ENCODE measurements at places on chromosomes 2 and 18. TPM values are rescaled to one million over a fixed set of nuclear protein-coding genes. Genes with fewer than 3 reads are reported as not detected.

TXNDC2 gene
- 0.28 TPM for total RNA-seq

- no peak overlapping the region for H3K27ac ChIP-seq
- DNase-seq = no peak
- H3K36me3 ChIP-seq = peaks cover 72% of the 10 kb centered on the region
- H3K27me3 ChIP-seq = no peaks in the 10 kb centered on the region
Observed at GRCh38 chr2:231795525-231796327, 9.5 kb downstream of the COPS7B start.

DNA sequence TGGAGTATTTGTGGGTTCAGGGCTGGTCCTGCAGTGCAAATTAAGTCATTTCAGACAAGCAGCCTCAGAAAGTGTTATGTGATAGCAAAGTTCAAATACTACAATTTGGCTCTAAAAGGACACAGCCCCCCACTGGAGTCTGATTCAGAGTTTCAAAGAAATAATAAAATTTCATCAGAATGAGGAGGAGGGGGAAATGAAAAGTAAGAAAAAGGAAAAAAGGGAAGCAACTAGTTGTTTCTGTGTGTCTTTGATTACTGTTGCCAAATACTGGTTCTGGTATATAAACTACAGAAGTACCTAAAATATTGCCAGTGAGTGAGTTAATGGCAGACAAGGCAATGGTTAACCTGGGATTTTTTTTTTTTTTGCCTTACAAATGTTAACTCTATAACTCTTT lies 773.9 kb downstream of the BCL11A start:
- no peak overlapping the region for H3K4me3 ChIP-seq
- DNase-seq = no peak
- no peaks in the 10 kb centered on the region for H3K27me3 ChIP-seq

VIL1 gene
- 4.2 TPM for total RNA-seq

DCC gene
- total RNA-seq = 0.35 TPM

DNA sequence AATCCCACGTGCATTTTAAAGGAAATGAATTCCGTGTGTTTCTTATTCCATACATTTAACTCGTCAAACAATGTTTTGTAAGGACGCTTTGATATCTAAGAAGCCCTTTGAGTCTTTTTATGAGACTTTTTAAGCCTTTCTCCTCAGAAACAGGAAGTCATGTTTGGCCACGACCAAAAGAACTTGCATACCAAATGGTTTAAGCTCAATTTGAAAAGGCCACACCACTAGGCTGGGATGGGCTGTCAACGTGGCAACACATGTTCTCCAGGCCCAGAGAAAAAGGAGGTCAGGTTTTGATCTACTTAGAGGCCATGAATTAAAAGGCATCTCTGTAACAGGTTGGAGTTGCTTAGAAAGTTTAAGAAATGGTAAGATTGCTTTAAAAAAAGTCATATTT lies 441.8 kb downstream of the CMPK2 start:
- no peak overlapping the region for H3K4me3 ChIP-seq
- no peak overlapping the region for H3K27ac ChIP-seq
- no peak for DNase-seq
- no peaks in the 10 kb centered on the region for H3K36me3 ChIP-seq
- no peaks in the 10 kb centered on the region for H3K27me3 ChIP-seq

DNA sequence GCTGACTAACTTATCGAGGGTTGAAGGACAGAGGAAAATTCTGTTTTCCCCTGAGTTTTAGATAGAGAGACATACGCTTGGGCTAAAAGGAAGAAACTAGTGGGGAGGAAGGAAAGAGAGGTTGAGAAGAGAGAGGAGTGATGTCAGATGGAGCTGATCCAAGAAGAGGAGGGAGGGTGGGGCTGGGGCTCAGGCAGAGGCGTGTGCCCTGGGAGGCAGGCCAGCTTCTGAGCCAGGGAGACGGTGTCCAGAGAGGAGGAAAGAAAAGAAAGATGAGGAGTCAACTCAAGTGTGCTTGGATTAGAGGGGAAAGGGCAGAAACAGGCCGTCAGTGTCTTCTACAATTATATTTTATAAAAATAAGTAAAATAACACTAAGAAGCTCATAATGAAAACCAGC lies 56.2 kb downstream of the EMILIN2 start:
- H3K4me3 ChIP-seq = no peak overlapping the region
- H3K36me3 ChIP-seq = peaks cover 5% of the 10 kb centered on the region
- DNase-seq = no peak
- H3K27me3 ChIP-seq = no peaks in the 10 kb centered on the region

DCDC2C gene
- not detected for total RNA-seq

GRCh38 chr2:145851730-145852129 lies 1331.8 kb upstream of the ZEB2 start:
- no peak for DNase-seq
- H3K36me3 ChIP-seq = no peaks in the 10 kb centered on the region
- no peak overlapping the region for H3K4me3 ChIP-seq
- no peak overlapping the region for H3K27ac ChIP-seq
- no peaks in the 10 kb centered on the region for H3K4me1 ChIP-seq

DAPL1 gene
- total RNA-seq = not detected

- H3K4me3 ChIP-seq = no peak overlapping the region
- H3K27me3 ChIP-seq = no peaks in the 10 kb centered on the region
- DNase-seq = peak; percentile 91
- no peaks in the 10 kb centered on the region for H3K4me1 ChIP-seq
- no peaks in the 10 kb centered on the region for H3K36me3 ChIP-seq
Observed at GRCh38 chr2:134460583-134460998, 206.7 kb downstream of the MGAT5 start.

FSHR gene
- total RNA-seq = not detected

DNA sequence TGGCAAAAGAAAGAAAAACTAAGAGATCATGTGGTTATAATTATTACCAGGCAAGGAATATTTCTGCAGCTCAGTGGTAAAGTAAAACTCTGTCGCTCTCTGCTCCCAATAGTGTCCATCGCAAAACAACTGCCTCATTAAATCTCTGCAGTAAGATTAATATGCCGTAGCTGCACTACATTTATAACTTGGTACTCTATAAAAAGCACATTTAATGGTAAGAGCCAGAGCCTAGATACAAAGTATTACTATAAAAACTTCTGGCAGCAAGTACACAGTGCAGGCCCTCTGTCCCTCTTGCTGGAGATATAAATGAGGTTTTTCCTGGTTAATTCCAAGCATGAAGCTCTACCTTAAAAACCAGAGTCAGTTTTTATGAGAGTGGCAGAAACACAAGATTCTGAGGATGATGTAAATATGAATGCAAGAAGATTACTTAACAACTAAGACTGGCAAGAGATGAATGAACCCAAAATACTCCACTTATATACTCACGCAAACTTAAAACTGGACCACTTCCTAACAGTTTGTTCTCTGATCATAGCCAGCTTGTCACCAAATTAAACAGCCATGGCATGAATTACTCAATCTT lies 25.5 kb downstream of the ZNF521 start:
- H3K27ac ChIP-seq = no peak overlapping the region
- H3K4me3 ChIP-seq = no peak overlapping the region
- no peaks in the 10 kb centered on the region for H3K27me3 ChIP-seq
- H3K4me1 ChIP-seq = peaks cover 5% of the 10 kb centered on the region
- no peaks in the 10 kb centered on the region for H3K36me3 ChIP-seq

- H3K4me3 ChIP-seq = no peak overlapping the region
- DNase-seq = no peak
- H3K4me1 ChIP-seq = no peaks in the 10 kb centered on the region
- no peak overlapping the region for H3K27ac ChIP-seq
- no peaks in the 10 kb centered on the region for H3K27me3 ChIP-seq
Observed at GRCh38 chr2:151085181-151085611, 176.5 kb downstream of the RBM43 start.

- H3K36me3 ChIP-seq = no peaks in the 10 kb centered on the region
- no peaks in the 10 kb centered on the region for H3K27me3 ChIP-seq
- no peak for DNase-seq
Observed at GRCh38 chr18:34707670-34708069, 2.4 kb upstream of the DTNA start.

ZNF407 gene
- 8.2 TPM for total RNA-seq

TEKT4 gene
- not detected for total RNA-seq

BCL11A gene
- 92.7 TPM for total RNA-seq

DNA sequence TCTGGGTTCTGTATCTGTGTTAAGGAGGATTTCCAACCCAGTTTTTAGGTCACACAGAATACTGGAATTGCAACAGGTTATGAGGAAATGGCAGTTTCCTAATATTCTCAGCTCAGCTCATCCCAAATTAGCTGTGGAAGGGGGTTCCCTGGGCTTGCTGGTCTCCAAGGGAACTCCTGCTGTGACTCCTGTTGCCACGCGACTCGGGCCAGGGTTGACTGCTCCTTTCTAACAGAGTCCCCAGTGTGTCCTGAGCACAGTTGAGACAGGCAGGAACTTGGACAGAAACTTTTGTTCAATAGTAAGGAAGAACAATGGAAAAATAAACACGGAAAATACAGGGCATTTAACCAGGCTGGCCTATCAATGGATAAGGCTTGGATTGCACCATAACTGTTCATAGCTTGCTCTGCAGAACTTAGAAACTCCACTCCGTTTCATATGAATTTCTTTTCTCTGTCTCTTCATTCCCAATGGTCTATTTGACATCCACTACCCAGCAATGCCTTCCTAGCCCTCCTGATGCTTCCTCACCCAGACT lies 3.8 kb upstream of the ROCK2 start:
- no peak overlapping the region for H3K4me3 ChIP-seq
- 0 out of 2 replicates have a peak, but pooled peaks cover 2% of the 10 kb centered on the region for H3K4me1 ChIP-seq
- H3K27me3 ChIP-seq = no peaks in the 10 kb centered on the region
- DNase-seq = no peak
- H3K36me3 ChIP-seq = peaks cover 2% of the 10 kb centered on the region
- H3K27ac ChIP-seq = no peak overlapping the region

DNA sequence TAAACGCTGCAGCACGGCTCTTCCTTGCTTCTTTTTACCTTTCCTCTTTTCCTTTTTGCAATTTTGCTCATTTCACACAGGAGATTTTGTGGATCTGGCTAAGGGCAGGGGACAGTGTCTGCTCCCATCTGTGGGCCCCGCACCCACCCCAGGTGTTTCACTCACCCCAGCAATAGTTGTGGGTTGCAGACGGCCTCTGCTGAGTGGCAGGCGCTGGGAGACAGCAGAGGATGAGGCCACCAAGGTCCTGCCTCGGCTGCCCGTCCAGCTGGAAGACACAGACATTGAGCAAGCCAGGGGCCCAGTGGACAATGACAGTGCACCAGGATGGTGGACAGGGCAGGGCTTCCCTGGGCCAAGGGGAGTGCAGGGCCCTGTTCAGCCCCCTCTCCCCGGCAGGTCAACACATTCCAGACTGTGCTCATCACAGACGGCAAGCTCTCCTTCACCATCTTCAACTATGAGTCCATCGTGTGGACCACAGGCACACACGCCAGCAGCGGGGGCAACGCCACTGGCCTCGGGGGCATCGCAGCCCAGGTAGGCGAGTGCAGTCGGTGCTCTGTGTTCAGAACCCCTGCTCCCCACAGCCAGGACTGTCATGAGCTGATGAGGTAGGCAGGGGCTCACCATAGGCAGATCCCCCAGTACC lies 35.0 kb downstream of the SNED1 start:
- DNase-seq = no peak
- no peak overlapping the region for H3K4me3 ChIP-seq
- no peaks in the 10 kb centered on the region for H3K36me3 ChIP-seq
- no peaks in the 10 kb centered on the region for H3K4me1 ChIP-seq
- no peaks in the 10 kb centered on the region for H3K27me3 ChIP-seq

All from H9 (cell line).